ENCODE measurements at places on chromosomes 7 and 10. TPM values are rescaled to one million over a fixed set of nuclear protein-coding genes. Genes with fewer than 3 reads are reported as not detected.

DNA sequence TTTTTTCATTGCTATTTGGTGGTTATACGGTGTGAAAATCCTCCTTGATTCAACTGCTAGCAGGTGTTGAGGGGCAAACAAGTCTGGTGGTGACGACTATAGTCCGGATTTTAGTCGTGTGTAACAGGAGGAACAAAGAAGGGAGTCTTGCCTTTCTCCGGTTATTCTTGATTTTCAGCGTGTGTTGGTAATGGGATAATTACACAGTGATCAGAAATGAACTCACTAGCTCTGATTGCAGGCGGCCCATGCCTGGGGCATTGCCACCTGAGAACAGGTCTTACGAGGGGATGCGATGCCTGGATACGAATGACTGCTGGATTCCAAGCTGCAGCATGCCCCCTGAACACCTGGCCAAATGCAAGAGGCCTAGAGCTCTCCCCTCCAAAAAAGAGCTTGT, 72.8 kb downstream of the CAMK1D start:
- DNase-seq: no peak

DNA sequence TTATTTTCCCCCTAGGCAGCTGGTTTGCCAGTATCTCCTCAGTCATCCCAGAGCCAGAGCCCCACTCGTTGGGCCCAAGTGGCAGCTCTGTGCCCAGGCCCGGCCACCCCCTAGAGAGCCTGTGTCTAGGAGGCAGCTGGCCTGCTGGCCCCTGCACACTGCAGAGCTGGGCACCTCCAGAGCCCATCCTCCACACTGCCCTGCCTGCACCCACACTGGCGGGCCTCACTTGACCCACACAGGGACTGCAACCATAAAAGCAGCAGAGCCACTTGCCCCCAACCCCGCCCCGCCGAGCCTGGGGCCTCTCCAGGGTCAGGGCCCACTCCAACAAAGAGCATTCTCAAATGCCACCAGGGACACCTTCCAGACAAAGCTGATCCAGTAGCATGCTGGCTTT, 5.4 kb downstream of the ASB13 start:
- DNase-seq: peak; percentile 9

LEP gene
- 0.12 TPM for polyA plus RNA-seq

- DNase-seq: no peak
Observed at GRCh38 chr7:112143136-112143535, 63.1 kb downstream of the DOCK4 start.

MBL2 gene
- polyA plus RNA-seq: not detected

- no peak for DNase-seq
Observed at GRCh38 chr7:11221984-11222383, 248.3 kb downstream of the PHF14 start.

GPER1 gene
- polyA plus RNA-seq: 2.8 TPM

DNA sequence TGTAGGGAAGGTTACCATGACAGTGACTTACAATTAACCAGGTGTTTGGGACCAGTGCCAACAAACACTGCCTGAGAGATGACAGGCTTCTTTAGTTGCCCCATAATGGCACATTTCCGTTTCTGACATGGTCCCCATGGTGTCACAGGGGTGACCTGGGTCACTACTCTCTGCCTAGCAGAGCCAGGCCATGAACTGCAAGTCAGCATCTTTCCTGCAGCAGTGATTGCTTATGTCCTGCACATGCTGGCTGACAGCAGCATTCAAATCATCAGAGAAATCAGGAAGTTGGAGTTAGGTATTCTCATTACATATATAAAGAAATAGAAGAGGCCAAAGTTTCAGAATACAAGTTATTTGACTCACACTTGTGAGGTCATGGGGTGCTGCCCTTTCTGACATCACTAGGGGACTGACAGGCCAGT, 47.1 kb upstream of the ZNRF2 start:
- no peak for DNase-seq

DNA sequence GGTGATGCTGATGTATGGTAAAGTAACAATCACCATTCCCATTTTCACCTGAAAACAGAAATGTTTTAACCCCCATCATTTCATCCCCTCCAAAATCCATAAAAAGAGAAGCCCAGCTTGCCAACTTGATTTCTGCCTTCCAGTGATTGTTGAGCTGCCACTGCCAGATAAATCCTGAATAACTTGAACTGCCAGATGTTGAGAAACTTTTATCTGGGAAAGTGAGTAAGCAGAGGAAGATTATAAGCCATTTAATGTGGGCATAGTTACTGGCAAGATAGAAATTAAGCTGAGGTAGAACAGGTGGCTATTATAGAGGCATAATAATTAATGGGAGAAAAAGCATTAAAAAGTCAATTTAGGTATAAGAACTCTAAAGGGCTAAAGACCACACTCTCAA, 534.1 kb downstream of the ANKRD7 start:
- DNase-seq: no peak

DNA sequence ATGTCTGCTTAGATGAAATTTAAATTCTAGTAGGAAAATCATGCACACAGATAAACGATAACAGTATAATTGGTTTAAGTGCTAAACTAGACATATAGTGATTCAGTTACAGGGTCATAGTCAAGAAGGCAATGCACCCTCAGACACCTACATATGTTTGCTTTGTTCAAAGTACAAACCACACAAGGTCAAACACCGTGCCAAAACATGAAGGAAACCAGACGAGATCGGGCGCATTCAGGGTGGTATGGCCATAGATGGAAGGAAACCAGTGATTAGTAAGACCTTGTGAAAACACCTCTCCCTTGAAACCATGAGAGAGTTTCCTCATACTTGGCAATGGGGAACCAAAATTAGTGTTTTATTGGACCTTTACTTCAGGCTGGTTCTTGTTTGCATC, 906.9 kb downstream of the PCDH15 start:
- DNase-seq: no peak

GRCh38 chr10:120131183-120131582, 238.7 kb downstream of the SEC23IP start:
- no peak for DNase-seq

KCNIP2 gene
- 214 TPM for polyA plus RNA-seq

WIPF3 gene
- polyA plus RNA-seq: 1.2 TPM

- no peak for DNase-seq
Observed at GRCh38 chr7:14937581-14937980, 35.0 kb upstream of the DGKB start.

FGL2 gene
- 5.3 TPM for polyA plus RNA-seq

- no peak for DNase-seq
Observed at GRCh38 chr7:95180-95862, 97.0 kb upstream of the FAM20C start.

- DNase-seq: no peak
Observed at GRCh38 chr10:109277456-109277855, 645.9 kb downstream of the XPNPEP1 start.

All from heart left ventricle (tissue), 16 donors.